Fibroblast of the aortic adventitia (primary cell): ENCODE measurements at places on chromosomes 7 and 10. TPM values are rescaled to one million over a fixed set of nuclear protein-coding genes. Genes with fewer than 3 reads are reported as not detected.

DNA sequence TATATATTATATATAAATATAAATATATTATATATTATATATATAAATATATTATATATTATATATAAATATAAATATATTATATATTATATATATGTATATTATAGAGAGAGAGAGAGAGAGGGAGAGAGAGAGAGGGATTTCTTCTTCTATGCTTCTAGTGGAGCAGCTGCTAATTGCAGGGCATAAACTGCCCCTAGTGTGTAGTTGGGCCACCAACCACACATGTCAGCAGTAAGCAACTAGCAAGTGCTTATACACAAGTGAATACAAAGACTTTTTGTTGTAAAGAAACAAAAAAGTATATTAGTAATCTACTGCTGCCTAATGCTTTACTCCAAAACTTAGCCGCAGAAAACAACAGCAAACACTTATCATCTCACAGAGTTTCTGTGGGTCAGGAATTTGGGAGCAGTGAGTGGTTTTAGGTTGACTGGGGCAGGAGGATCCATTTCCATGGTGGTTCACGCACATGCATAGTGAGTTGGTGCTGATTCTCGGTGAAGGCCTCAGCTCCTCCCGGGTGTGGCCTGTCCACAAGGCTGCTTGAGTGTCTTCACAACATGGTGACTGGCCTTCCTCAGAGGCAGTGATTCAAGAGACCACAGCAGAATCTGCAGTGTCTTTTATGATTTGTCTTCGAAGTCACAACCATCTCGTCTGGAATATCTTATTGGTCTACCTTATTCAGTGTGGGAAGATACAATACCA is 25.5 kb upstream of the BAG3 start:
- no peak for DNase-seq

DNA sequence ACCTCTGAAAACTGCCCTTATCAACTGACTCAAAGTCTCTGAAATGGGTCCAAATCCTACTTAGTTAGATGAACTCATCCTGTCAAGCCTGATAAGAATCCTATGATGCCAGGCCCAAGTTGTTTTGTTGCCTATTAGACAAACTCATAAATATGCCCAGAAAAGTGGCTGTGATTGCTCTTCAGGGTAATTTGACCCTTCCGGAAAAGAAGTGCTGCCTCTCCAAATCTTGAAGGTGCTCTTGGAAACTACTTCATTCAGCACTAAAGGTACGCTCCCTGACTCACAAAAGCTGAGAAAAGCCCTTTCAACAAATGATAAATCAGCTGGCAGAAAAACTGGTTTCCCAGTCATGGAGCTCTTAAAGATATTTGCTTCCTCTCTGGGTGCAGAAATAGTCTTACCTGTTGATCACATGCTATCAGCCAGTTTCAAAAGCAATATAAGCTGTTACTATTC is 6.7 kb downstream of the IFIT5 start:
- DNase-seq: no peak

Gene MMP21
- 0.09 TPM in 1 of 2 replicates, not detected in the other for total RNA-seq

DNA sequence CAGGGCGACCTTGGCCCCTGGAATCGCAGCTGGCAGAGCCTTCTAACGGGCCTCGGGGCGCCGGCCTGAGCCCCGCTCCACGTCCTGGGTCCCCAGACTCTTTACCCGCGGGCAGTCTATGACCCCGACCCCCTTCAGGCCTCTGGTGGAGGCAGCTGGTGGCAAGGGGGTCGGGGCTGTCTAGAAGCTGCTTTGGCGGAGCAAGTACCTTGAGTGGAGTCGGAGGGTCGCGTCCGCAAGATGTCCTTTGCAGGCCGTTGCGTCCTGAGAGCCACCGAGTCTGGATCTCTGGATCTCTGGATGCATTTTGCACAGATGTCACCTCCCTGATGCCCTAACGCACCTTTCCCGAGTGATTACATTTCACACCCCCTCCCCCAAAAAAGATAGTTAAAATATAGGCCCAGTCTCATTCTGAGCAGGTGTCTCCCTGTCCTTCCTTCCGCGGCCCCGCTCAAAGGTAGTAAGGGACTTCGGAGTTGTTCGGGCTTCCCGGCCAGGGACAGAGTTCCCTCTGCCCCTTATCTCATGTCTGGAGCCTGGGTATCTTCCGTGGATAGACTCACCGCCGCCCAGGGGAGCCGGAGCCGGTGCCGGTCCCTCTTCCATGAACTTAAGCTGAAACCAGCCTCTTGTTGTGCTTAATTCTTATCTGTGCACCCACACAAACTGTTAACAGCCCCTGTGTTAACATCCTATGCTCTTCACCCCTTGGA is 457 bp downstream of the ACADSB start:
- peak; percentile 12 for DNase-seq

GRCh38 chr10:11178606-11179515 is 161.2 kb downstream of the CELF2 start:
- DNase-seq: peak; percentile 39

GRCh38 chr10:75672842-75673241 is 241.4 kb downstream of the LRMDA start:
- DNase-seq: no peak

Gene ZMIZ2
- 2.9 and 18.3 TPM in 2 replicates for total RNA-seq

GRCh38 chr7:105065104-105065503 is 51.1 kb downstream of the KMT2E start:
- DNase-seq: no peak

DNA sequence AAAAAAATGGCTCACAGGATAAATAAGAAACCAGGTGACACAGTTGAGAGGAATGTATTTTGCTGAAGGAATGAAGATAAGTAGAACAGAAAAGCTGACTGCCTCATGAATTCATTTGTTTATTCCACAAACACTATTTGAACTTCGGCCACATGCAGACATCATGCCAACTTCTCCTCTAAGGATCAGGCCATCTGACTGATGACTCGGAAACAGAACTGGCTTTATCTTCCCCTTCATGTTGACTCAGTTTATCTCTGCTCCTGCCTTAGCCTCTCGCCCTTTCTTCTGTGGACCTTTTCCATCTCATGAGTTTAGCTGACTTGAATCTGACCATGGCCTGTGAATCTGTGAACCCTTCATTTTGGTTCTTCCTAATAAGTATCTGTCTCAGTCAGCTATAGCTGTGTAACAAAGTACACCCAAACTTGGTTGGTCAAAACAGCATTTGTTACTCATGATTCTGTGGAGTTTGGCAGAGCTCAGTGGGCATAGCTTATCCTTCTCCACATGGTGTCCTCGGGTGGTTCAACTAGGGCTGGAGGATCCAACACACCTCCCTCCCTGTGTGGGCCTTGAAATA is 44.0 kb upstream of the GRID1 start:
- peak; percentile 81 for DNase-seq
